ENCODE measurements at places on chromosomes 1 and 21.

GRCh38 chr1:221704306-221704705 lies 37.6 kb downstream of the DUSP10 start:
- DNase-seq: no peak

DNA sequence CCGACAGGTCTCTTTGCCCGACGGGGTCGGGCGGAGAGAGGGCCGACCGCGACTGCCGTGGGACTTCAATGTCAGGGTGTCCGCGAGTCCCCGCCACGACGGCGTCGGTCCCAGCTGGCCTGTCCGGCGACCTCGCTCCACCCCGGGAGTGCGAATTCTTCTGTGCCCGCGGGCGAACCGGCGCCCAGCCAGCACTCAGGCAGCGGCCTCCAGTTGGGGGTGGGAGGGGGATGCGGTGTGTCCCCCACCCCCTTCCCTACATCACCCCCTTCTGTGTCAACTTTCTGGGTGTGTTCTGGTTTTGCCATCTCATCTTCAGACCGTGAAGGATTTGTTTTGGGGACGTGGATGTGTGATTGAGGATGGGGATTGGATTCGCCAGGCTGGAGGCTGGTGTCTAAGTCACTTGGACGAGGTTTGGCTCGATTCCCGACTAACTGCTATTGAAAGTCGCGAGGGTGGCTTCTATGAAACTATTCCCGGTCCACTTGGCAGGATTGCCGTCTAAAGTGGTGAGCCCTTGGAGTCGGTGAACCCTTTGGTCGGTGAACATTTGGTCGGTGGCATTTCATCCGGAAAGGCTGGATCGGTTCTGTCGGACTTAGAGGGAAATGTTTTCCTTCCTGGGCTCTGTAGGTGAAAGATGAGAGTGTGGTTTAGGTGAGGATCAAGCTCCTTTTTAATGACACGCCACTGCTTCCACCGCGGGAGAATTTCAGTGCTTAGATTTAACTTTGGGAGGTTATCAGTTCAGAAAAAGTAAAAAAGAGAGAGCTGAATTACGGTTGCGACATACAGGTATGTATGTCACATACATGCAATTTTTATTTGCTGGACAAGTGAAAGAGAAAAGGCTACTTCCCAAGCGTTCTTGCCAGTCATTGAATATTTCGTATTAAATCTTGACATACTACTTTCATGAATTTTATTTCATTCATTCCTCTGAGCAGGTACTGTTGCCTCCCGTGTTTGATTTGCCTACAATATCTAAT lies 771 bp downstream of the ABCD3 start:
- peak; percentile 58 for DNase-seq

- no peak for DNase-seq
Observed at GRCh38 chr1:45331436-45332345, 5.0 kb downstream of the HPDL start.

DNA sequence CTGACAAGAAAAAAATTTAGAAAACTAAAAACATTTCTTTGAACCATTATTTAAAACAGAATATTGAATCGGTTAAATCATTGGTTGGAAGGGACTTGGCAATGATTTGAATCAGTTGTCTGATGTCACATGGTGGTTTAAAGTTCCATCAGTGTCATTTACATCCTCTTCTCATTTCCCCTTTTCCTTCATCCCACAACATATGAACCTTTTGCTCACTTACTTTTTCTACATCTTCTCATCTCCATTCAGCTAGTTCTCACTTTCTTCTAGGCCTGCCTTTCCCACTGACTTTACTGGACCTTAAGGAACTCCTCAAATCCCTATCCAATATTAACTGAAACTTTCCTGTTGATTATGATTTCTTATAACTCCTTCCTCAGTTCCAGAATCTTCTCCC lies 58.5 kb downstream of the PHACTR4 start:
- DNase-seq: no peak

GRCh38 chr21:39180429-39181019 lies 2.7 kb downstream of the PSMG1 start:
- no peak for DNase-seq

- no peak for DNase-seq
Observed at GRCh38 chr1:21932127-21932526, 5.0 kb downstream of the HSPG2 start.

- no peak for DNase-seq
Observed at GRCh38 chr1:27397110-27397509, 4.7 kb downstream of the GPR3 start.

- DNase-seq: no peak
Observed at GRCh38 chr1:86825319-86825718, 88.6 kb downstream of the SELENOF start.

GRCh38 chr1:21966247-21967000 lies 10.4 kb upstream of the CELA3B start:
- no peak for DNase-seq

DNA sequence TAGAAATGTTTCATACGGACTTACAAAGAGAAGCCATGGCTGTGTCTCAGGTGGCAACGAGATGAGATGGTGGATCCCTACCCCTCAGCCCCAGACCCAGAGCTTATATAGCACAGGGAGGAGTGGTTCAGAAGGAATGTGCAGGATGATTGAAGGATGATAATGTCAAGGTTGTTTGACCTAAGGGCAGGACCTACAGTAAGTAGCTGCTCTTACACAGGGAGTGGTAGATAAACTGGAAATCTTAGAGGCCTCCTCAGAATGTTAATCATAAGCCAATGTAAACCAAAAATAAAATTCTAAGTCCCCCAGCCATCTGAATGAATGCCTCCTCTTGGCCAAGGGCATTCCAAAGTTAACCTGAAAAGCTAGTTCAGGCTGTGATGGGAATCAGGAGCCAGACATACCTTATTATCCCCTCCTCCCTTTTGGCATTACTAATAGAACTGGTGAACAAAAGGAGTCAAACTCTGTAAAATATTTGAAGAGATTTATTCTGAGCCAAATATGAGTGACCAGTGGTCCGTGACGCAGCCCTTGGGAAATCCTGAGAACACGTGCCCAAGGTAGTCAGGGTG lies 45.8 kb upstream of the PDE9A start:
- DNase-seq: no peak

DNA sequence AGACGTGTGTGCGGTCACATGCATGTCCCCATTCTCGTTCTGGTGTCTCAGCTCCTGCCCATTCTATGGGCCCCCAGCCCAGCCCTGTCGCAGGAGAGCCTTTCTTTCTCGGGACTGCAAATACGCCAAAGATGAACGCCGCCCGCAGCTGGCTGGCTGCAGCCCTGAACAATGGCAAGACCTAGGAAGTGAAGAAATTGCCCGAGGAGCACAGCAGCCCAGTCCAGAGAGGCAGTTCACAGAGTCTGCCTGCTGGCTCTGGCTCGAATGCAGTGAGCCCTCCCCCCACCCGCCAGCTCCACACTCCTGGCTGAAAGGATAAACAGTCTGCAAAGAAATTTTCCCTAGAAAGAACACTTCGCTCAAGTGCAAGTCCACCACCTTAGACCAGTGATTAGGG lies 23.3 kb downstream of the PAX7 start:
- no peak for DNase-seq

GRCh38 chr1:31310198-31310597 lies 13.4 kb downstream of the ZCCHC17 start:
- DNase-seq: no peak

- no peak for DNase-seq
Observed at GRCh38 chr1:161982917-161983316, 40.8 kb downstream of the OLFML2B start.

- DNase-seq: no peak
Observed at GRCh38 chr1:167477986-167478385, 40.3 kb downstream of the CD247 start.

DNA sequence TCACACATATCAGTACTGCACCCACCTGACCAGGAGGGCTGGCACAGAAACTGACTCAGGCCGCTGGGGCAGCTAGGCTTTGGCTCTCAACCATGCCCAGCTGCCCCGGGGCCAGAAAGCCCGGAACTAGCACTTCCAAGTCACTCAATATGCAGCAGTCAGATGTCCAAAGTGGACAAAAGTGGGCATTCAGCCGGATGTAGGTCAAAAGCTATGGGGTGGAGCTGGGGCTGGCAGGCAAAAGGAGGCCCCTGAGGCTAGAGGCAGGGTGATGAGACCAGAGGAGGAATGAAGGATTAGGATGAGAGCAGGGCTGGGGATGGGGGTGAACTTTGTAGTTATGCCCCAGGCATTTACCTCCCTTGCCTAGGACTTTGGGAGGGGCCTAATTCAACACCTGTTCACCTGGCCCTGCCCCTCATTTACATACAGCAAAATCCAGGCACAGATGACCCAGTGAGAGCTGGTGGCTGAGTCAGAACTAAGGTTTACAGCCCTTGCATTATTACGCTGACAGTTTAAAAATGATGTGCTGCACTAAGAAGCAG lies 30.7 kb upstream of the EDN2 start:
- peak; percentile 60 for DNase-seq

DNA sequence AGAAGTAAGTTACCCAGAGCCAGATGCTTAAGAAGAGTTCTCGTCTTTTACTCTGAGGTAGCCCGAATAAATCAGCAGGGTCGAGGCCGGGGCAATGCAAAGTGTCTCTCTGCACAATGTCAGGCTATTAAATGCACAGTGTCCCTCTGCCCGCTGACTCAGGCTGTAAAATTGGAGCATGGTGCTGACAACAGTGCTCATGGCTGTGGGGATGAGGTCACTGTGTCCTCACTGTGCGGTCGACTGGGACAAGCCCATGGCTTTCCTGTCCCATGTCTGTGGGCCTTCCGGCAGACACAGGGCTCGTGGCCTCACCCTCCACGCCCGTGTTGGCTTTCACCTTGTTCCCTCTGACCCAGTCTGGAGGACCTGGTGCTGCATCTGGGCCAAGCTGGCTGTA lies 14.6 kb upstream of the SLC2A1 start:
- DNase-seq: no peak

DNA sequence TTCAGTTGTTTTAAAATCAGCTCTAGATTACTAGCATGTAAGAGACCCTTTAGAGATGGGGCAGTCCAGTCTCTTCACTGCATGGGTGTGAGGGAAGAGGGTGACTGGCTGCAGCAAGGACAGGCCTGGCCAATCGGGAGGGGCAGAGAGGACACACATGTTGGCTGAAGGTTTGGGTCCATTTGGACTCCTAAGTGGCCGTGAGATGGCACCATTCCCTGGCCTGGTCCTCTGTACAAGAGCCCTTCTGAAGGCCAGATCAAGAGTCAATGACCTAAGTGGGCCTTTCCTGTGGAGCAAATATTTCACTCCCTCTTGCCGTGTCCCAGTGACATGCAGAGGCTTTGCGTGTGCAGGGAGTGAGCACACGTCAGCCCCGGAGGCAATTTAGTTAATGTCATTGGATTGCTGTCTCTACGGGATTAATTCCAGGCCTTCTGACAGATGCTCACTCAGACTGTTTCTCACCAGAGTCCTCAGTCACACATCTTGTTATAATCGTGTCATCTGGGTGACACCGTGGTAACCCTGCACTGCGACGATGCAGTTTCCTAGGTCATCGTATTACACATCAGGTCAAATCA lies 613.0 kb downstream of the NPHP4 start:
- no peak for DNase-seq

- no peak for DNase-seq
Observed at GRCh38 chr1:209388358-209388757, 195.2 kb upstream of the CAMK1G start.

- DNase-seq: no peak
Observed at GRCh38 chr21:32331444-32332305, 33.0 kb downstream of the MRAP start.

DNA sequence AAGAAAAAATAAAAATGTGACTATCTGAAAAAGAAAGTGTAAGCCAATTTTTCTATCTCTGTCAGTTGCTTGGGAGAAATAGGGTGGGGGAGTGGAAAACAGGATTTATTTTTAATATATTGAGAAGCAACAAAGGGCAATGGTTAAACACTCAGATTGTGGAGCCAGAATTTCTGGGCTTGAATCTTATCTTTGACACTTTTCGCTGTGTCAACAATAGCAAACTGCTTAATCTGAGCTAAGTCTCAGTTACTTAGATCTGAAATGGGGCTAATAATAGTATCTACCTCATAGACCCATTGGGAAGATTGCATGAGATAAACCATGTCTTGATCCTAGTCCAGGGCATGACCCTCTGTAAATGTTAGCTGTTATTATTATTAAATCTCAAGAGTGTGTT lies 468.1 kb downstream of the ADGRL2 start:
- no peak for DNase-seq

- DNase-seq: no peak
Observed at GRCh38 chr1:55636696-55637095, 421.5 kb upstream of the USP24 start.

GRCh38 chr1:16026723-16027484 lies 5.1 kb downstream of the CLCNKA start:
- DNase-seq: no peak

DNA sequence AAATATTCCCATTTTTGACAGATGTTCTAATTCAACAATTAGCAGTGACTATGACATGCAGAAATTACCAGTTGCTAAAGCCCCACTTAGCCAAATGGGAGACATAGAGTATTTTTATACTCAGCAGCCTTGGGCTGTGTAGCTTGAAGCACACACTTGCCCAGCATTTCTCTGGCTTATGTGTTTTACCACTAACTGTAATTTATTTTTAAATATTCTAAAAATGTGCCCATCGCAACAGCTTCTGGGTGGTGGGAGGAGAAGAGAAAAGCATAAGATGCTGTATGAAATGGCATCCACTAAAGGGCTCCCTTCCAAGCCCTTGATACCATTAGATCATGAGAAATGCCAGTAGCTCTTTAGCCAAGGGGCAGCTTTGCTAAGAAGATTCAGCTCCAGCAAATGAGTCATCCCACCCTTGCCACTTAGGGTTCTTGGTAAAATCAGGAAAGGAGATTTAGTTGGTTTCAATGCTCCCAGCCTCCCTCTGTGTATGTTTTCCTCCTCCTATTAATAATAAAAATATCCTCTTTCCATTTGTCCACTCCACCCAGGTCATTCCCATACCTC lies 462.7 kb upstream of the DEPDC1 start:
- no peak for DNase-seq

- peak; percentile 25 for DNase-seq
Observed at GRCh38 chr1:206737729-206738201, 32.8 kb upstream of the IL19 start.

DNA sequence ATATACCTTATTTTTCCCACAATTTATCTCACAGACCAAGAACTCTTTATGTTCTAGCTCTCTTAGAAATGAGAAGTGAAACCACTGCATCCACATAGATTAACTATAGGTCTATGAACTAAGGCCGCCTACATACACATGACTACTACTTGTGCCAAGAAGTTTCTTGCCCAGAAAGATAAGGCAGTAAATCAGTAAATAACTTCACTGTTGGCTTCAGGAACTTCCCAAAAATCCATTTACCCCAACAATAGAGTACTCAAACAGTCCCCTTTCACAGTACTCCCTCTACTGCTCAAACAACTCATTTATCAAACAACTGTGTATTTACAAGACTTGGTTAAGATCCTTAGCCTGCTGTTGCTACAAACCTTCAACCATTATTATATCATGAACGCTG lies 96.5 kb downstream of the NME7 start:
- DNase-seq: no peak

GRCh38 chr21:44911384-44912157 lies 9.1 kb downstream of the ITGB2 start:
- DNase-seq: peak; percentile 60

All from head of caudate nucleus (tissue), 42 donors.